ENCODE measurements at places on chromosomes 4 and X.

DNA sequence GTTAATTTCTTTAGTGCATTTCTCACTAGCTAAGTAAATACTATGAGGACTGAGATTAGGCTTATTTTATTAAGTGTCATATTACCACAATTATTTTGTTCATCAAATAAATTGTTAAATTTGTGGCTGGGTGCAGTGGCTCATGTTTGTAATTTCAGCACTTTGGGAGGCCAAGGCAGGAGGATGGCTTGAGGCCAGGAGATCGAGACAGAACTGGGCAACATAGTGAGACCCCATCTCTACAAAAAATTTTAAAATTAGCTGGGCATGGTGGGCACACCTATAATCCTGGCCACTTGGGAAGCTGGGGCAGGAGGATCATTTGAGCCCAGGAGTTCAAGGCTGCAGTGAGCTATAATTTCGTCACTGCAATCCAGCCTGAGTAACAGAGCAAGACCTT, 6.8 kb downstream of the SEC24D start:
- no peak for DNase-seq

DNA sequence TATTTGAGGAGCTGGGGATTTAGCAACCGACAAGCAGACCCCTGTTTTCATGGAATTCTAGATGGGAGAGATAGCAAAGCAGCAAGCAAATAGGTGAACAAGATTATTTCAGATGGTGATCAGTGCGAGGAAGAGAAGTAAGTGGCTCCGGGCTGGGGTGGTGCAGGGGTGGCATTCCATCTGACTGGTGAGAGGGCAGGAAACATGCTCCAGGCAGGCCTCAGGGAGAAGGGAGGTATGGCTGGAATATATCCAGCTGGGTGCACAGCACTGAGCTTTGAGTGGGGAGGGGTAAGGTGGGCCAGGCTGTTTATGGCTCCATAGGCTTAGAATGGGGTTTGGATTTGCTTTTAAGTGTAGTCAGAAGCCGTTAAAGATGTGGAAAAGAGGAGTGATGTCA, 21.2 kb downstream of the PTTG2 start:
- peak; percentile 26 for DNase-seq

GRCh38 chr4:111475001-111475400, 670.3 kb upstream of the FAM241A start:
- peak; percentile 50 for DNase-seq

GRCh38 chr4:185068837-185069236, 50.5 kb downstream of the HELT start:
- DNase-seq = no peak

- no peak for DNase-seq
Observed at GRCh38 chr4:142324572-142324971, 521.5 kb downstream of the INPP4B start.

GRCh38 chr4:169251291-169252235, 19.2 kb downstream of the SH3RF1 start:
- DNase-seq = peak; percentile 41

DNA sequence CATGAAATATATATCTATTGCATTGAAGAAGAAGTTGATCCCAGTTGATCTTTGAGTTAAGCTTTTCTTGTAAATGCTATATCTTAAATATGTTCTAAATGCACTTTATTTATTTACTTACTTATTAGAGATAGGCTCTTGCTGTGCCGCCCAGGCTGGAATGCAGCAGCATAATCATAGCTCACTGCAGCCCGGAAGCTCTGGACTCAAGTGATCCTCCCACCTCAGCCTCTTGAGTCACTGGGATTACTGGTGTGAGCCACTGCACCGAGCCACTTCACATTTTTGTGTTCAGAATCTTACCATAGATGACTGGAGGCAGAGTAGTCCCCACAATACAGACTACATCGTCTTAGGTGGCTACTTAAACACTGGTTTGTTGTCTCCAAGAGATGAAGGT, 324.3 kb upstream of the SLIT2 start:
- DNase-seq = peak; percentile 50

GRCh38 chrX:110671068-110671803, 124.4 kb downstream of the CHRDL1 start:
- peak; percentile 44 for DNase-seq

GRCh38 chr4:153485860-153486259, 19.7 kb downstream of the TMEM131L start:
- DNase-seq = no peak

DNA sequence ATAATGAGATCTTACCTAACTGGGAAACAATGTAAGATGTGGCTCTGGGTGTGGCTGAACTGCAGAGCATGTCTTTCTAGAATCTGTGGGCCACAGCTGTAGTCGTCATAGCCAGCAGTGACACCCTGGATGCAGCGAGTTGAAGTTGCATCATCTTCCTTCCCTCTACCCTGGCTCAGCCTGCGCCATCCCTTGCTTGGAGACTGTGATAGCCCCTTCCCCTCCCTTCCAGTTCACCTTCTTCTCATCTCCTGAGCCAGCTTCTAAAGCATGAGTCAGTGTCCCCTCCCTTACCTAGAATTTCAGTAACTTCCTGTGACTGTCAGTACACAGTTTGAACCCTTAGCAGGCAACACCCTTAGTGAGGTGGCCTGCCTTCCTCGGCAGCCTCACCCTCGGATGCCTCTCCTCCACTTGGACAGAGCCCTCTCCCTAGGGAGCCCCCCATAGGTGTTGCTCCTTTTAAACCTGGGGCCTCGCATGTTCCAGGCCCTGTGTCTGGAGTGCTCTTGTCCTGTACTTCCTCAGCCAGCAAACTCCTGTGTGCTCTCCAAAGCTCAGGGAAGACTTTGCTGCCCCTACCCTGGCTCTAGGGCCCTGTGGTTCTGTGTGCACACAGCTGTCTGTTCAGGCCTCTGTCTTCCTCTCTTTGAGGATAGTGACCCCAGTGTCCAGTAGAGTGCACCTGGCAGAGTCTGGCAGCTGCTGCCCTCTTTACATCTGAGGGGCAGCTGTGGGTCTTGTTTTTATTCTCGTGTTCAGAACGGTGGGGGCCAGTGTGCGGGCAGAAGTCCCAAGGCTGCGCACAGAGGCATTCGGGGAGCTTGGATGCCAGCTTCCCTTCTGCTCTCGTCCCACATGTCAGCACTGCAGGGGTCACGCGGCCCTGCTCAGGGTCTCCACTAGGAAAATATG, 43.7 kb upstream of the TADA2B start:
- DNase-seq = no peak

DNA sequence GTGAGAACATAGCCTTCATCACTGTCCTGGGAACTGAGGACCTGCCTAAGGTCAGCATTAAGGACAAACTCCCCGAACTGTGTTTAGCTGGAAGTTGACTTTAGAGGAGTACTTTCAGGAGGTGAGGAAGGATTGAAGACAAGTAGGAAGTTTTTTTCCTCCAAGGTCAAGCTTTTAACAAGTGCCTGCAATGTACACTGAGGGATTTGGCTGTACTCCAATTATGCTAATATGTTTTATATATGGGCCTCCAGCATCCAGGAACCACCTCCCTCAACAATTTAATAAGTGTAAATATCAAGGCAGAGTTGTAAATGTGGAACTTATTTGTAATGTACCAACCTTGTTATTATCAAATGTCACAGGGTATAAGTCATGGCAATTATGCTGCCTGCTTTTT, 726.2 kb downstream of the RPA4 start:
- DNase-seq = no peak

DNA sequence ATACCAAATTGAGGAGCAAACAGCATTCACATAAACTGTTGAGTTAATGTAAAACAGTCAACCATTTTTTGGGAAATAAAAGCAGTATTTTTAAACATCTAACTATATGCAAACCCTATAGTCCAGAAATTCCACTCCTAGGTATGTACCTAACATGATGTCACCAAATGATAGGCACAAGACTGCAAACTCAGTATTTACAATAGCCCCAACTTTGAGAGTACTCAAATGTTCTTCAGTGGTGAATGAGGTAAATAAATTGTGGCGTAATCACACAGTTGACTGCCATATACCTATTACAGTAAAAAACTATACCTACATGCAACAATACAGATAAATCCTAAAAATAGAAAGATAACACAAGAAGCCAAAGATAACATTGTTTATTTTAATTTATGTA, 1243.8 kb upstream of the ADGRL3 start:
- no peak for DNase-seq
